ENCODE measurements at places on chromosomes 11 and 22. TPM values are rescaled to one million over a fixed set of nuclear protein-coding genes. Genes with fewer than 3 reads are reported as not detected.

- H3K27me3 ChIP-seq = no peaks in the 10 kb centered on the region
- no peaks in the 10 kb centered on the region for H3K36me3 ChIP-seq
- H3K4me1 ChIP-seq = no peaks in the 10 kb centered on the region
- no peak overlapping the region for H3K4me3 ChIP-seq
Measured at GRCh38 chr11:12044799-12045198, 36.4 kb upstream of the DKK3 start.

Gene ANO1
- 1.6 TPM for total RNA-seq

GRCh38 chr22:26589367-26589844 lies 526 bp downstream of the TPST2 start:
- H3K27me3 ChIP-seq = no peaks in the 10 kb centered on the region
- no peaks in the 10 kb centered on the region for H3K4me1 ChIP-seq
- H3K4me3 ChIP-seq = peak overlapping the region; percentile 91
- H3K27ac ChIP-seq = no peak overlapping the region
- DNase-seq = peak; percentile 82
- H3K36me3 ChIP-seq = no peaks in the 10 kb centered on the region

DNA sequence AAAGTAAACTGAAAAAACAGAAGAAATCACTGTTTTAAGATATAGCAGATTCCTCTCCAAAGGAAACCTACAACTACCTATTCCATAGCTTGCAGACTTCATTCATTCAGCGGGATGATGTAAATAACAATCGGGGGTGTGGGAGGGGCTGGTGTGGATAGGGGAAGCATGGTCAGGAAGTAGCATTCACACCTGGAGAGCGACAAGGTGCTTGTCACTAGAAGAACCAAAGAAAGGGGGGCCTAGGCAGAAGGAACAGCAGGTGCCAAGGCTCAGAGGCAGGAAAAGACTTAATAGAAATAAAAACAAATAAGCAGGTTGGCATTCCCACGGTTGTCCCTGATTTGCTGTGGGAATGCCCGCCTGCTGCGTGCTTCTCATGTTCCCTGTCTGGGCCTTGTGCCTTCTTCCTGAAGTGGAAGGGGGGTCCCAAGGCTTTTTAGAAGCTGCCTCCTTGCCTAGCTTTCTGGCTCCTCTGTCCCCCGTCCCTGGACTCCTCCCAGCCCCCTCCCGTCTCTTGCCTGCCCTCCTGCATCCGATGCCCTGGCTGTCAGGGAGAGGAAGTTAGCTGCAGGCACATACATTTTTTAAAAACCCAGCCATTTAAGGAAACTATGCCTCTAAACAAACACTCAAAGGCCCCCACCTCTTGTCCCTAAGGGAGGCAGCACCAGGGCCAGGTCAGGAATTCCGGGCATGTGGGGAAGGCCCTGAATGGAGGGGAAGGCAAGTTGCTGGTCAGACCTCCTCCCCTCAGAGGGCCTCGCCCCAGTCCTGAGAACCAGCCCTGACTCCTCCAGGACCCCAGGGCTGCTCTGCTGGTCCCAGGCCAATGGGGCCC lies 54.7 kb upstream of the PRDM11 start:
- H3K4me1 ChIP-seq = no peaks in the 10 kb centered on the region
- H3K4me3 ChIP-seq = no peak overlapping the region
- DNase-seq = peak; percentile 90
- peaks cover 12% of the 10 kb centered on the region for H3K27me3 ChIP-seq
- H3K27ac ChIP-seq = no peak overlapping the region
- no peaks in the 10 kb centered on the region for H3K36me3 ChIP-seq

- no peaks in the 10 kb centered on the region for H3K36me3 ChIP-seq
- H3K27ac ChIP-seq = no peak overlapping the region
- H3K4me3 ChIP-seq = no peak overlapping the region
- no peaks in the 10 kb centered on the region for H3K27me3 ChIP-seq
- H3K4me1 ChIP-seq = peaks cover 6% of the 10 kb centered on the region
Measured at GRCh38 chr11:78870655-78871054, 296.0 kb upstream of the NARS2 start.

DNA sequence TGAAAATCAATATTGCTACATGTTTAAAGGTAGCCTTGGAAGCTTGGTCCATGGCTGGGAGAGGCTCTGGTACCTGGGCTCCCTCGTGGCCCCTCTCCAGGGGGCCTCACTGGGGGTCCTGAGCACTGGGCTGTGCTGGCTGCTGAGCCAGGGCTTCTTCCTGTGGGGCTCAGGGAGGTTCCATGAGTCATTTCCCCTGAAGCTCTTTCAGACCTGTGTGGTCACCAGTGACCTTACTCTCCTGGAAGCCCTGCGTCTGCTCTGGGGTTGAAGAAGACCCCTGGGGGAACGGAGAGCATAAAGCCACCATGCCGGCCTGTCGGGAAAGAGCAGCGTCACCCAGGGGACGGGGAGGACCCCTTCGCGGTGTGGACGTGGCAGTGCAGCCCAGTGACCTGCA lies 389.0 kb downstream of the TBC1D22A start:
- no peak for DNase-seq
- peaks cover 2% of the 10 kb centered on the region for H3K4me1 ChIP-seq
- no peak overlapping the region for H3K27ac ChIP-seq
- H3K27me3 ChIP-seq = no peaks in the 10 kb centered on the region

Gene OR10A2
- not detected for total RNA-seq

DNA sequence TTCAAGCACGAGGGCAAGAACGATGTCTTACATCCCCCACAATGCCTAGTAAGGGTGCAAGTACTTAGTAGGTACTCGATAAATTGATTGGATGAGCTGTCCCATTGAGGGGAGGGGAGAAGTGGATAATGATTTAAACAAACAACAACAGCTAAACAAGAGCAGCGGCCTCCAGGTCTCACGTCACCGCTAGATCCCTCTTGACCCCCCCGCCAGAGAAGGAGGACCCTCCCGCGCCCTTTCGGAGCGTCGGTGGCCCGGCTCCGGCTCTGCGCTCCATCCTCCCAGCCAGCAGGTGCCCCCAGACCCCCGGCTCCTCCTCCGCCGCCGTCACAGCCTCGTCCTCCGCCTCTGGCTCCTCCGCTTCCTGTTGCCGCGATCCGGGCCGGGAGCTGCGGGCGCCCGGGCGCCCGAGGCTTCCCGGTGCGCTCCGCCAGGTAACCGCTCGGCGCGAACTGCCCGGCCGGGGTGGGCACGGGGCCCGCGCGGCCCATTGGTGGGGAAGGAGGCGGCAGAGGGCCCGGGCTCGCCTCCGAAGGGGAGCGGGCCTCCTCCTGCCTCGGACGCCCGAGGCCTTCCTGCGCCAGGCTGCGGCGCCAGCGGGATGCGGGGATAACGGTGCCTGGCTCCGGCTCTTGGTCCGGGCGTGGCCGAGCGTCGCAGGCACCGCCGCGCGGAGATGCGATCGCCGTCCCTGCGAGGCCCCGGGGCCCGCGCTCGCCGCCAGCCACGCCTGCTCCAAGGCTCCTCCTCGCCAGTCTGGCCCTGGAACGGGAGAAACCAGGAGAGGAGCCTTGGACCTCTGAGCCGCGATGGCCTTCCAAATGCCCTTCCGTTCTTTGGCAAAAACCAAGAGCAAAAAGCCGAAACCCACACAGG lies at the start of gene TLCD5:
Gene TLCD5 (plus strand): TSS at position 368 of the 879 bp plus-strand sequence. CDS start 2,143 bp downstream, outside the sequence.
- H3K4me3 ChIP-seq = peak within 1 kb of the TSS; percentile 96
- peaks cover 18% of the 10 kb centered on the region for H3K36me3 ChIP-seq
- peaks cover 9% of the 10 kb centered on the region for H3K4me1 ChIP-seq
- no peaks in the 10 kb centered on the region for H3K27me3 ChIP-seq

Gene YPEL1
- total RNA-seq = 33.1 TPM

Gene VEGFB
- total RNA-seq = 78.4 TPM

GRCh38 chr11:79510960-79511359 lies 70.1 kb upstream of the TENM4 start:
- DNase-seq = no peak
- H3K27me3 ChIP-seq = no peaks in the 10 kb centered on the region
- H3K36me3 ChIP-seq = no peaks in the 10 kb centered on the region

GRCh38 chr11:128955636-128956035 lies 13.0 kb upstream of the TP53AIP1 start:
- DNase-seq = no peak
- H3K4me3 ChIP-seq = no peak overlapping the region
- H3K36me3 ChIP-seq = no peaks in the 10 kb centered on the region
- no peaks in the 10 kb centered on the region for H3K27me3 ChIP-seq
- H3K27ac ChIP-seq = no peak overlapping the region

DNA sequence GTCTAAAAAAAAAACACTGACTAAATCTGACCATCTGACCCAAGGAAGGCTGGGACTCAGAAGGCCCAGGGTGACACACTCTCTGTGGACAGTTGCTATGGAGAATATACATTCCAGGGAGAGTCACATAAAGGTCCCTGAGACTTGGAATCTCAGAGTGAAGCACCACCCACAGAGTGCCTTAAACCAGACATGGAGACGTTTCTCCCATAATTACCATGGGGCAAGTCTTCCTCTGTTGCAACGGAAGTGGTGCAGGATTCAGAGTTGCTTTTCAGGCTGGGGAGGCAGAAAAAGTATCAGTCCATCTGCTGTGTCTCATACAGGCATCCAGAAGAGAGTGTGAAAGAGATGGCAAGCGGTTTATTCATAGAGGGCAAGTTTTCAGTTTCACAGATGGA lies 58.7 kb upstream of the SLN start:
- DNase-seq = no peak
- no peaks in the 10 kb centered on the region for H3K4me1 ChIP-seq
- H3K4me3 ChIP-seq = no peak overlapping the region
- no peak overlapping the region for H3K27ac ChIP-seq
- H3K27me3 ChIP-seq = no peaks in the 10 kb centered on the region
- no peaks in the 10 kb centered on the region for H3K36me3 ChIP-seq

DNA sequence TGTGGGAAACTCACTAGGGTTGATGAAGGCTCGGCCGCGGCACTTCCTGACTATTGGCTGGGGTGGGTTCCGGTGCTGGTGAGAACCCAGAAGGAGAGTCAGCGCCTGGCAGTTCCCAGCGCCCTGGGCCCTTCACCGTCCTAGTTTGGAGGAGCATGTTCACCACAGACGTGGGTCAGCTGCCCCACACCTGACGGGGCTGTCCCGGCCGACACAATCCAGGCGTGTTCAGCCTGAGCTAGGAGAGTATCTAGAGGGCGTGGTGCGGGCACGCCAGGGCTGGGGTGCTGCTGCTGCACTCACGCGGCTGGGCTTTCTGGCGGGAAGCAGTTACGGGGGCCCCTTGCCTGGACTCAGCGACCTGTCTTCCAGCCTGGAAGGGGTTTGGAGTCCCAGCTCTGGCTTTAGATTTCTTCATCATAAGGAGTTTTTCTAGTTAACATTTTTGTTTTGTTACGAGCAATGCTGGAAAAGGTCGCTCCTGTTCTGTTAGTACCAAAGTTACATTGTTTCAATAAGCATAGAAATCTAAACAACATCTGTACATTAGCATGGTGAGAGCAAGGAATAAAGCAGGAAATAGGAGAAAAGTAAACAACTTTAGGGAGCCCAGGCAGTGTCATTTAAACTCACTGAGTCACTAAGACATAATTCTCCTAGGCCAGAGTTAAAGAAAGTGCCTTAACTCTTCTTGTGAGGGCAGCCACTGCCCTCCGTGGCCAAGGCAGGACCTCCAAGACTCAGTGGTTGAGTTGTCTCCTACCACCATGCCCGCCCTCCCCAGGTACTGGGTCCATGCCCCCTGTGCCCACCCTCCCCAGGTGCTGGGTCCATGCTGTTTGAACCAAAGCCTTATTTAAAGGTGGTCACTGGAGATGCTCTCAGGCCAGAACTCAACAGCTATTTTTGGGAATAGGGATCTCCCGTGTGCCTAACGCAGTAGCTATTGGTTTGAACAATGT lies 12.1 kb upstream of the ADORA2A start:
- no peak overlapping the region for H3K4me3 ChIP-seq
- H3K36me3 ChIP-seq = peaks cover 28% of the 10 kb centered on the region
- H3K4me1 ChIP-seq = no peaks in the 10 kb centered on the region
- no peaks in the 10 kb centered on the region for H3K27me3 ChIP-seq
- H3K27ac ChIP-seq = no peak overlapping the region
